ENCODE measurements at places on chromosomes 2 and 18.

GRCh38 chr2:174792309-174793025, 28.2 kb upstream of the CHRNA1 start:
- DNase-seq: no peak

DNA sequence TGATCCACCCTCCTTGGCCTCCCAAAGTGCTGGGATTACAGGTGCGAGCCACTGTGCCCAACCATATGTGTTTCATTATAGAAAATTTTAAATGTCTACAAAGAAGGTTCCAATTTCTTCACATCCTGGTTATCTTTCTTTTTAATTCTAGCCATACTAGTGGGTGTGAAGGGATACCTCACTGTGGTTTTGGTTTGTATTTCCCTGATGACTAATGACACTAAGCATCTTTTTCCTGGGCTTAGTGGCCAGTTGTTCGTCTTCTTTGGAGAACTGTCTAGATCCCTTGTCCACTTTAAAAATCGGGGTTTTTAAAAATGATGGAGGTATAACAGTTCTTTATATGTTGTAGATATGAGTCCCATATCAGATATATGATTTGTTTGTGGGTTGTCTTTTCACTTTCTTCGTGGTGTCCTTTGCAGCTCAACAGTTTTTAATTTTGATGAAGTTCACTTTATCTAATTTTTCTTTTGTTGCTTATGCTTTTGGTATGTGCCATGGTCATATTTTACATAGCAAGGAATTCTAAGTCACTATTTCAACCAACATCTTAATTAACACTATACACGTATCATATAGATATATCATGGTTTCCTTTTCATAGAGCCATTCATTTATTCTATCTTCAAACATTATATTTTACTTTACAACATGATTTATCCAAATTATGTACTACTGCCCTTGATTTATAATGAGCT, 135.0 kb upstream of the RIOK3 start:
- DNase-seq: no peak

- no peak for DNase-seq
Measured at GRCh38 chr2:143087033-143087432, 42.2 kb upstream of the ARHGAP15 start.

DNA sequence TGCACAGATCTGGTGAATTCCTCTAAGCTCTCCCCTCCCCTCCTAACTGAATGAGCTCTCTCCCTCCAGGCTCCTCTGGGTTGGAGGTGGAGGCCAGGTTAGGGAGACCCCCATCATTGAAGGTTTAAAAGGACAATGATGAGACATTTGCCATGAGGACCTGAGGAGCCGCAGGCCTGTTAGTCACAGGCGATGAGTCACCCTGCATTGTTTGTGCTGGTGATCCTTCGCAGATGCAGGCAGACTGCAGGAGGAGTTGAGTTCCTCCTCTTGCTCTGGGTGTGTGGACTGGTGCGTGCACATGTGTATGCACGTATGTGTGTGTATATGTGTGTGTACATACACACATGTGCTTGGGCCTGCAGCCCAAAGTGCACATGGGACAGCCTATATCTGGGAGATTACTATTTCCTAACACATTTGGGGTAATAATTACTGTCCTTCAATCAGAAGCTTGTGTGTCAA, 42.0 kb downstream of the MCFD2 start:
- DNase-seq: no peak

GRCh38 chr2:217469203-217469810, 533.5 kb downstream of the TNS1 start:
- DNase-seq: no peak

DNA sequence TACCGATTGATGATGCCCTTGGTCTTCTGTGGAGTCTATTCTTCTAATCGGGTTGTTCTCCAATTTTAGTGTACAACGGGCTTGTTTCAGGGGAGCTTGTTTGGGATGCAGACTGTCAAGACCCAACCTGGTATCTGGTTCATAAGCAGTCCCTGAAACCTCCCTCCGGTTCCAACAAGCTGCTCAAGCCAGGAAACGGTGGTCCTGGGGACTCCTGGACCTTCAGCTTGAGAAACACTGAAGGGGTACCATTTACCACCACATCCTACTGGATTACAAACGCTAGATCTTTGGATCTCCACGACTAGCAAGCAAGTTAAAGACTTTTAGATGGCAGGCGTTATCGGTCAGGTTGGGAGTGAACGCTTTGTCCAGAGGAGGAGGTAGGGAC, 2.0 kb downstream of the BCL2 start:
- DNase-seq: no peak

DNA sequence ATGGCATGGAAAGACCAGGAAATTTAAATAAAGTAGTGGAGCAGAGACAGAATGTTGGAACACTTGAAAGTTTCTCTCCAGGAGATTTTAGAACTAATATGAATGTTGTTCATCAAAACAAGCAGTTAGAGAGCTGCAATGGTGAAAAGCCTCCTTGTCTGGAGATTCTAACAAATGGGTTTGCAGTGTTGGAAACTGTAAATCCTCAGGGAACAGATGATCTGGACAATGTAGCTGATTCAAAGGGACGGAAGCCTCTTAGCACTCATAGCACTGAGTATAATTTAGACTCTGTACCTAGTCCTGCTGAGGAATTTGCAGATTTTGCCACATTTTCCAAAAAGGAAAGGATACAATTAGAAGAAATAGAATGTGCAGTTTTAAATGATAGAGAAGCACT, 27.7 kb downstream of the AFTPH start:
- DNase-seq: no peak

- no peak for DNase-seq
Measured at GRCh38 chr2:14944562-14945346, 312.2 kb downstream of the LRATD1 start.

GRCh38 chr2:215914054-215914776, 99.1 kb downstream of the MREG start:
- DNase-seq: no peak

DNA sequence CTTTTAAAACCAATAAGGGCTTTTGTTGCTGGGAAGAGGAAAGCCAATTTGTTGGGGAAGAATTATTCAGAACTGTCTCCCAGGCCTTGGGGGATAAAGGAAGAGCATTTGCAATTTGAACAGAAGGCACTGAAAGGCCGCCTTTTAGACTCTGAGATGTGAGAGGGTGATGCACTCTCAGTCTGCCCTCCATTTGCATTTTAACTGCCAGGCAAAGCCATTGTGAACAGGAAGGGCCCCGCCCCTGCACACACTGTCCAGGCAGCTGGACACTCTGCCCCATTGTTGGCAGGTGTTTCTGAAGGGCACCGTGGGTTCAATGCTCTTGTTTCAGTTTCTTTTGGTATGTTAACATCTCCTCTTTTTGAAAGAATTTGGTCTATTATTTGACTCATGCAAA, 169.5 kb upstream of the COPS8 start:
- no peak for DNase-seq

GRCh38 chr2:26566081-26566375, 75.1 kb downstream of the CIB4 start:
- no peak for DNase-seq

DNA sequence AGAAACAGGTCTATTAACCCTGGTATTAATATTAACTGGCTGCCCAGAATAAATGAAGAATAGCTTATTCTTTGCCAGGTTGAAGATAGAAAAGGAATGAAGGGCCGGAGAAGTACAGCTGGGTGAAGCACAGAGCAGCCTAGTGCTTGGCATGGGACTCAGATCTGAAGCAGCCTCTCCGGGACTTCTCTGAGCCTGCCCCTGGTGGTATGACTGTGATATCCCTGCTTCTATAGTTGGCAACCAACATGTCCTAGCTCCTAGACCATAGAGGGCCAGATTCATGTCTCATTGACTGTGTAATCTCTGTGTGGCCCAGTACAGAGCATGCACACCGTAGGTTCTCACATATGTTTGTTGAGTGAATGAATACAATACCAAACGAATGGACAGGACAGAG, 107.8 kb downstream of the MSH2 start:
- no peak for DNase-seq

GRCh38 chr2:172181840-172182239, 79.1 kb upstream of the DLX2 start:
- no peak for DNase-seq

DNA sequence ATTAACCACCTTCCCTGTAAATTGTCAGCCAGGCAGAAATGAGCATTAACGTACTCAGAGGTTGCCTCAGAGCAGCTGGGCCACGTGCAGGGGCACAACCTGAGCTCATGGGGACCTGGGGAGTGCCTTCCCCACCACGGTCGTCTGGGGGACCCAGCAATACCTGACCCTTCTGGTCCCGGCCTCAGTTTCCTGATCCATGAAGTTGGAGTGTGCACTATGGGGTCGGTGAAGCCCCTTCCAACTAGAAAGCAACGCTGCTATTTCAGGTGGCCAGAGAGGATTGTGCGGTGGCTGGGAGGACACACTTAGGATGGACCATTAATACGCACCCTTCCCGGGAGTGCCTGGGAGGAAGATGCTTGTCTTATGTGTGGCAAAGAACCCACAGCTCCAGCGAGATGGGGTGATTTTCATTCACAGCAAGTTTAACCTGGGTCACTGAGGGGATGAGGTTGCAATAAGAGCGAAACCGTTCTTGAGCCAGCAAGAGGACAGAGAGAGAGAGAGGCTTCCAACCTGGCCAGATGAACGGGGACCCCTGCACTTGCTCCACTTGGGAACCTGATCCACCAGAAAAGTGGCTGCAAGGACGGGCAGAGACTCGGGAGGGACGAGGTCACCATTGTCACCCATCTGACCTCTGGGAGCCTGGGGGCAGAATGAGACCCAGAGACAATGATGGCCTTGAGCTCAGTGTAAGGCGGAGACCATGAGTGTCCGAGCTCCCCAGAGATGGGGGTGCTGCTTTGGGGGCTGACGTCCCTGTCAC, 36.2 kb downstream of the NGEF start:
- no peak for DNase-seq

- DNase-seq: no peak
Measured at GRCh38 chr2:142874293-142874814, 3.1 kb upstream of the KYNU start.

GRCh38 chr2:58688813-58689212, 447.7 kb upstream of the FANCL start:
- DNase-seq: no peak

DNA sequence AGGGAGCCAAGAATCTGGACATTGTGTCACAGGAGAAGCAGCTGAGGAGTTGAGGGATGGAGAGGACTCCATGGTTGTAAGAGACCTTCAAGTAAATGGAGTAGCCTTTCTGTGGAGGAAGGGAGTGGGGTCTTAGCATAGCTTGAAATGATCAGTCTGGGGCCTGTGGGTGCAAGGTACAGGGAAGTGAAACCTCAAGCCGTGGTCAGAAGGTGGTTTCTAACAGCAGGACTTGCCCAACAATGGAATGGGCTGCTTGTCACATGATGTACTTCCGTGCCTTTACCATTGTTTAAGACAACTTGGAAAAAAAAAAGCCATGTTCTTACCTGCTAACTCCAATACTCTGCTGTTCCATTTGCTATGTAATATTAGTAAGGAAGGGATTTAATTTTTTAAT, 140.7 kb downstream of the LDLRAD4 start:
- DNase-seq: no peak

DNA sequence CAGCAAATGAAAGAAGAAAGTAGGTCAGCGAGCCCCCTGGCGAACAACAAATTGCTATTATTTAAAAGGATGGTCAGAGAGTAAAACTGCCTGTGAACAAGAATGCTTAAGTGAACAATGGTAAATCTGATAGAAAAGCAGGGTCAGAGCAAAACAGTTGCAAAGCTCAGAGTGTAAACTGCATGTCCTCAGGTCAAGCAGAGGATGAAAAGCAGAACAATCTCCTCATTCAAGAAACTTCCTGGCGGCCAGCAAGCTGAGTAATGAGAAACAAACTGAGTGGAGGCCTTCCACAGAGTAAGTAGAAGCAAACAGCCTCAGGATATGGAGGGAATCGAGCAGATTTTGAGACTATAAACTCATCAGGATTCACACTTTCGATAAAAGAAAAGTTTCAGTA, 117.9 kb downstream of the PPP1R1C start:
- DNase-seq: no peak

- no peak for DNase-seq
Measured at GRCh38 chr2:3759331-3759730, 56.0 kb downstream of the DCDC2C start.

DNA sequence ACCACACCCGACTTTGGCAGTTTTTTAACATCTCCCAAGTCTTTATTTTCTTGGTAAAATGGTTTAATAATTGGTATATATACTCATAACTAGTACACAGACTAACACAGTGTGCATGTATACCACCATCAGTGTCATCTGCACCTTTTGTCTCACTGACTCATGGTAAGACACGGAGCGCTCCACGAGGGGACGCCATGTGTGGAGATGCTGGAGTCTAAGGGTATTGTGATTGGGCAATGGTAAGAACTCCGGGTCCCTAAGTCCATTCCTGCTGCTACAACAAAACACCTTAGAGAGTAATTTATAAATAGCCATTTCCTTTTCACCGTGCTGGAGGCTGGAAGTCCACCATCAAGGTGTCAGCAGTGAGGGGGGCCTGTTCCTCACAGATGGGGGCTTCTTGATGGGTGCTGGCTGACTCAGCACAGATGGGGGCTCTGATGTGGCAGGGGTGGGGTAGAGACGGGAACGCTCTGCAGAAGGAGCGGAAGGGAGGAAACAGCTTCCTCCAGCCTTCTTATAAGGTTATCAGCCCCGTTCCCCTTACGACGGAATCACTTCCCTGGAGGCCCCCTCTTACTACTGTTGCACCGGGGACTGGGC, 42.0 kb upstream of the EDAR start:
- DNase-seq: peak; percentile 11

- DNase-seq: no peak
Measured at GRCh38 chr2:131105950-131106801, 1.0 kb downstream of the PLEKHB2 start.

- no peak for DNase-seq
Measured at GRCh38 chr2:55146263-55146662, 85.8 kb downstream of the CLHC1 start.

DNA sequence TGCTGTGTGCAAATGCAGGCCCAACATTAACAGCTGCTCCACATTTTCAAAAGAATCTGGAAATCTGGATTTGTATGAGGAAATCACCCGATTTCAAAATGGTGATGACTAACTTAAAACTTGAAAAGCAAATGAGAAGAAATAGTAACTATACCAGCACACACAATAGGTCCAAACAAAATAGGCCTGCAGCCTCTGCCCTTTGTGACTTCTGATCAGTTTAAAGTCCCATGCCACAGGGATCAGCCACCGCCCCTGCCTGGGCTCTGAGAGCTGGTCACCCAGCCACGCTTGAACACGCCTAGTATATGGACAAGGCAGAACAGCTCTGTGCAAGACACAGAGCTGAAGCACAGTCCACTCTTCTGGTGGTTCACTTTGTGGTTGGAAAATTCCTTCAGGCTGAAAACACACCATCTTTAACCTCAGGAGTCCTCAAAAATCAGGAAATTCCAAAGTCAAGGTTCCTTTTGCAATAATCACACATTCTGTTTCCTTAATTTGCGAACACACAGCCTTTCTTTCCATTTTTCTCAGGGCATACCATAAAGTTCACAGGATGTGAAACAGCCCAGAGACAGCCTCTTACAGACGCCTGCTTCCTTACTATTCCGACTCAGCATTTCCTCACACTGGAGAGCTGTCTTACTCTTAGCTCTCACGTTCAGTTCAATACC, 150.1 kb upstream of the RIOK3 start:
- DNase-seq: no peak

DNA sequence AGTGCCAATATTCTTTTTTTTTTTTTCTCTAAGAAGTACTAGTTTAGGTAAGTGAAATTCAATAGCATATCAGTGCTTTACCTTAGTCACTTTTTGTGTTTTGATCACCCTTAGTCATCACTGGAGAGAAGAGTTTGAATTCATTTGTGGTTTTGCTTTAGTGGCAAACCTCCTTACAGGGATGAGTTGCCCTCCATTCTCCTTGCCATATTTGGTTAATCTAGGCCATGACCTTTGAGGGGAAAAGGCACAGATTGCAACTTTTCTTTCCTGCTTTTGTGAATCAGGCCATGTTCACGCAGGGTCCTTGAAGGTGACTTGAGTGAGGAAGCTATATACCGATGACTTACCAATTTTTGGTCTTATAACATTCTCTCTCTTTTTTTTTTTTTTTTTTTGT, 34.4 kb downstream of the PLEKHA3 start:
- DNase-seq: no peak

All from stimulated activated CD4-positive, alpha-beta T cell treated with anti-CD3 and anti-CD28 coated beads, TNF-alpha, amount 100 ng/mL, for 1 hour (primary cell).